IMR-90 (cell line): ENCODE measurements at places on chromosomes 12 and 14.

GRCh38 chr12:94771199-94771598 lies 120.8 kb upstream of the TMCC3 start:
- no peak for DNase-seq

DNA sequence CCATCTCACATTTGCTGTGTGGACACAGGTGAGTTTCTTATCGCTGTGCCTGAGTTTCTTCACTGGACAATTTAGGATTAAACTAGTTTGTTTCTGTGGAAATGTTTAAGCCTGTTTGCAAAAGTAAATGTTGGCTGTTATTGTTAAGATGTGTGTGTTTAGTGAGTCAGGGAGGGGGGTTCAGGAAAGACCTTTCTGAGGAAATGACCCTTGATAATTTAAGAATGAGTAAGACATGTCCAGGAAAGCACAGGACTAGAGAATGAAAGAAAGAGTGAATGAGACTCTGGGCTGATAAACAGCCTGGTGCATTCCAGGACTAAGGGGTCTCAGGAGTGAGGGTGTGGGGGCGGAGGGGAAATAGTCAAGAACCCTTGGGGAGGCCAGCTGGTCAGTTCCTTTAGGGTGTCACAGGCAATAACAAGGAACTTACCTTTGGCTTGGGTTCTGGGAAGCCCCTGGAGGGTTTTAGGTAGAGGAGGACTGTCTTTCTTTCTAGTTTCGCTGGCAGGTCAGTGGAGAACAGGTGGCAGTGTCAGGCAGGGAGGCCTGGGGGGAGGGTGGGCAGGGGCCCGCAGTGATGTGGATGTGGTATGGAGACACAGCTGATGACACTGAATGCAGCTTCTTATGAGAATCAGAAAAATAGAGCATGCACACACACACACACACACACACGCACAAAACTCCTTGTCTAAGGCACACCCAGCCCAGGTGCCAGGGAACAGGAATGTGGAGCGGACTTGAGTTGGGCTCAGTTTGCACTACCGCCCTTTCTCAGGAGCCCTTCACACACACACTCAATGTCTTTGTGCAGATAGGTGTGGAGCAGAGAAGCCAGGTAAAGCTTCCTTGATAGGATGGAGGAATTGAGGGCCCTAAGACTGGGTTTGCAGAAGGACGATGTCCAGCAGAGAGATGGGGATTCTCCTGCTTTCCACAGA lies 1005.5 kb downstream of the VRK1 start:
- DNase-seq, result no peak

- no peak for DNase-seq
These were observed 28.3 kb downstream of the NPC2 start for GRCh38 chr14:74464785-74465184.

- DNase-seq, result no peak
These were observed 48.6 kb downstream of the CFAP251 start for GRCh38 chr12:121966959-121967358.

- no peak for DNase-seq
These were observed 96.5 kb downstream of the LGMN start for GRCh38 chr14:92651758-92652406.

- DNase-seq, result peak; percentile 7
These were observed 141.3 kb upstream of the RASSF8 start for GRCh38 chr12:25817166-25817565.

GRCh38 chr12:106190581-106190980 lies 51.8 kb upstream of the NUAK1 start:
- no peak for DNase-seq

GRCh38 chr12:31234955-31235867 lies 90.7 kb downstream of the SINHCAF start:
- peak; percentile 31 for DNase-seq

- DNase-seq, result no peak
These were observed 12.3 kb upstream of the DYNLL1 start for GRCh38 chr12:120483621-120484020.

DNA sequence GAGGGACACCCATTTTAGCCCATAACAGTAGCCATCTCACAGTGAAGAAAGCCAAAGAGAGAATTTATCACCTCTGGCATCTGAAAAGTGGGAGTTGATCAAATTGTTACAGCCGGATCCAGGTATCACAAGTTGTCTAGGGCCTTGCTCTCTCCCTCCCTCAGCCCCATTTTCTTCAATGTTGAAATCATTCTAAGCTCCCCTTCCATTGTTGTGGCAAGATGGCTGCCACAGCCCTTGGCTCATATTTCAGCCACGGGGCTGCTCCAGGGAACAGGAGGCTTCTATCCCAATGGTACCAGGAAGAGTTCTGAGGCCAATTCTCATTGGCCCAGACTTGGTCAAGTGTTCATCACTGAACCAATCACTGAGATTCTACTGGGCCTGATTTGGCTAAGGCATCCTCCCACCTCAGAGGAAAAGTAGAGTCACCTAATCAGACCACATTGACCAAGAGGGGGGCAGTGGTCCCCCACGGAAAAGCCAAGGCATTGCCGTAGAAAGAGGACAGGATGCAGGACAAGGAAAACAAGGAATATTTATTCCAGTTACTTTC lies 106.2 kb downstream of the GPATCH2L start:
- DNase-seq, result no peak

DNA sequence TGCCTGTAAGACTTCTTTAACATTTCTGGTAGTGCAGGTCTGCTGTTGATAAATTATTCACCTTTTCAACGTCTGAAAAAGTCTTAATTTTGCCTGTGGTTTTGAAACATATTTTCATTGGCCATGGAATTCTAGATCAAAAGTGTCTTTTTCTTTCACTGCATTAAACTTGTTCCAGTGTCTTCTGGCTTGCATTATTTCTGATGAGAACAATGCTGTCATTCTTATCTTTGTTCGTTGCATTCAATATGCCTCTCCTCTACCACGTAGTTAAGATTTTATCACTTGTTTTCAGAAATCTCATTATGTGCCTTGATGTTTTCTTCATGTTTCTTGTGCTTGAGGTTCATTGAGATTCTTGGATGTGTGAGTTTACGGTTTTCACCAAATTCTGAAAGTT lies 13.4 kb upstream of the KIF26A start:
- no peak for DNase-seq

- no peak for DNase-seq
These were observed 45.1 kb upstream of the ATF1 start for GRCh38 chr12:50718760-50719159.

DNA sequence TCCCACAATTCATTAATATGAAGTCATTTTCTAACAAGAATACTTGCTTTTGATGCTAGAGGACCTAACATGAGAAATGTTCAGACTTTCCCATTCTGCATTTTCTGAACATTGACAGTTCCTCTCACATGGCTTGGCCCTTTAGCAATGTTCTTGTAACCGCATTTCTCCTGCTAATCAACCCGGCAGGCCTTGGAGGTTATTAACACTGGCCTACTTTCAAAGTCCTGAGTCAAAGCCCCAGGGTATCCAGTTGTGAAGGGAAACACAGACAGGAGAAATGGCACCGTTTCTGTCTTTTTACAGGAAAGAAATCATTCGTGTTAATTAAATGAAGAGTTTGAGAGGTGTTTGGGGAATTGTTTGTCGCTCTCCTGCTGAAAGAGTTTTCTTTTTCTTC lies 446.5 kb upstream of the MIS18BP1 start:
- DNase-seq, result no peak

- no peak for DNase-seq
These were observed 4.5 kb upstream of the KRT8 start for GRCh38 chr12:52909331-52909730.

- peak; percentile 62 for DNase-seq
These were observed 17.4 kb downstream of the TMPO start for GRCh38 chr12:98532687-98533304.

DNA sequence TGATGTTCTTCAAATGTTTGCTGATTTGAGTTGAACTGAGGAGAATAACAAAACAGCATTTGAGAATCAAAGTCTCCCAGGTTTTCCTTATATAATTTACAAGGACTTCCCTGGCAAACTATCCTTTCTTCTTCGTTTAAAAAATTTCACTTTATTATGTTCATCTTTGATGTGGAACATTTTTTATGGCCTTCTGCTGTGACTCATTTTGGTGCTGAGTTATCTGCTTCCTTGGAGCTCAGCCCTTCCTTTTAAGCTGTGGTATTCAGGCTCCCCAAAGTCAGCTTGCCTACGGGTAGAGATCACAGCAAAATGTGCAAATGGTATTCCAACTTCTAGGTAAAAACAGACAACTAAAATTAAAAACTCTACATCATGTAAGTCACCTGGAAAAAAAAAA lies 1.4 kb upstream of the ANO4 start:
- DNase-seq, result peak; percentile 61

- DNase-seq, result no peak
These were observed 36.7 kb upstream of the CD9 start for GRCh38 chr12:6163416-6164060.

- no peak for DNase-seq
These were observed 3.8 kb downstream of the MCRS1 start for GRCh38 chr12:49563951-49564685.

DNA sequence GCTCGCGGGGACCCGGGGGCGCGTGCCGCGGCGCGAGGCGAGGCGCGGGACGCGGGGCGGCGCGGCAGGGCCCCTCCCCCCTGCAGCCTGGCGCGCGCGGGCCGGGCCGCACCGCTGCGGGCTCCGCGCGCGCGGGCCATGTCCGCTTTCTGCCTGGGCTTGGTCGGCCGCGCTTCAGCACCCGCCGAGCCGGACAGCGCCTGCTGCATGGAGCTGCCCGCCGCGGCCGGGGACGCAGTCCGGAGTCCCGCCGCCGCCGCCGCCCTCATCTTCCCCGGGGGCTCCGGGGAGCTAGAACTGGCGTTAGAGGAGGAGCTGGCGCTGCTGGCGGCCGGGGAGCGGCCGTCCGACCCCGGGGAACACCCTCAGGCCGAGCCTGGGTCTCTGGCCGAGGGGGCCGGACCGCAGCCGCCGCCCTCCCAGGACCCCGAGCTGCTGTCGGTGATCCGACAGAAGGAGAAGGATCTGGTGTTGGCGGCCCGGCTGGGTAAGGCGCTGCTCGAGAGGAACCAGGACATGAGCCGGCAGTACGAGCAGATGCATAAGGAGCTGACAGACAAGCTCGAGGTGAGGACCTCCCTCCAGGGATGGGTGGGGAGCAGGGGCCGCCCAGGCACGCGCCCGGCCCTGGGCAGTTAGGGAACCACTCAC lies 820 bp downstream of the BICDL1 start:
- peak; percentile 64 for DNase-seq

DNA sequence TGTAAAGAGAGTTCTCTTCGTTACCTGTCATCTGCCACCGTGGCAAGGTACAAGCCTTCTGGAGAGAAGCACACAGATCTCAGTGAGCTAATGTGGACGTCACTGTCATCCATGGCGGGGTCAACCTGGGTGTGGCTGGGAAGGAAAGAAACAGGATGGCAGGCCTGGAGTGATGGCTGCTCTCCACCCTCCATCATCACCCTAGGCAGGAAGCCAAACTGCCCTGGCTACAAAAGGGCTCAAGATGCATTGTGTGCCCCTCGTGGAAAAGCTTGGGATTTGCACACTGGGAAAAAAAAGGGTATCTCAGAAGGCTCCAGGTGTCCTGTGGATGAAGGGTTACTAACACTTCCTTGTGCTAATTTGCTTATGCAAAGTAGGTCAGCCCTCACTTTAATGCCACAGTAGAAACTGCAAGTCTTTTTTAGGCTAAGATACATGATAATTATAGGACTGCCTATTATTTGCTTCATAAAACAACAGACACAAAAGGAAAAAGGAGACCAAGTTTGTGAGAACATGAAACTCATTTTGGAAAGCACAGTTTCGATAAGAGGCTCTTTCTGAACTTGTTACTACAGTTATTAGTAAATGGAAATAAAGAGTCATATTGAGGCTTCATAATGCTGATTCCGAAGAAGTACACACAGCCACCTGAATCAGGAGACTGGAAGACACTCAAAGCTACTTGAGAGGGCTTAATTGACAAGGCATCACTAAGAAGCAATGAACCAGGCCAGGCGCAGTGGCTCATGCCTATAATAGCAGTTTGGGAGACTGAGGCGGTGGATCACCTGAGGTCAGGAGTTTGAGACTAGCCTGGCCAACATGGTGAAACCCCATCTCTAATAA lies 18.9 kb downstream of the RFC5 start:
- DNase-seq, result peak; percentile 22

GRCh38 chr12:50488801-50489200 lies 16.0 kb upstream of the DIP2B start:
- peak; percentile 12 for DNase-seq
